GM23248 (cell line): ENCODE measurements at places on chromosomes 13 and 19. TPM values are rescaled to one million over a fixed set of nuclear protein-coding genes. Genes with fewer than 3 reads are reported as not detected.

DNA sequence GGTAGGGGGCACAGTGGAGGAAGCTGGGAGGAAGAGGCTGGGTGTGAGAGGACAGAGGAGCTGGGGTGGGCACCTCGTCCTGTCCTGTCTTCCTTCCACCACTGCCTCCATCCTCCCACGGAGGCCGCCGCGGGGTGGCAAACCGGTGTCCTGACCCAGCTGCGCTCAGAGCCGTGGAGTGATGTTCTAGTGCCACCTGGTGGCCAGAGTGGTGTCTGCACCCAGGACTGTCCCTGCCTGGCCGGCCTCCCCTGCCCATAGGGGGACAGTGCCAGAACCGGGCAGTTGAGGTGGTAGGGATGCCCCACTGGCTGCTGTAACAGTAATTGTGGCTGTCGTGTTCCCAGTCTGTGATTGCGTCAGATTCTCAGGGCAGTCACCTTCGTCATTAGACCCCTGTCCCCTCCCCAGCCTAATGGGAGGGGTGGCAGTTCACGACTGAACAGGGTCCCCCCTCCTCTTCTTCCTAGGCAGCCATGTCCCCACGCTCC, 11.1 kb upstream of the ARRDC2 start:
- DNase-seq: peak; percentile 82
- no peaks in the 10 kb centered on the region for H3K27me3 ChIP-seq
- H3K4me3 ChIP-seq: no peak overlapping the region
- H3K27ac ChIP-seq: no peak overlapping the region
- H3K4me1 ChIP-seq: peaks cover 5% of the 10 kb centered on the region; the same call in 1 of the 2 replicates

GRCh38 chr19:4454747-4455718, 2.6 kb downstream of the UBXN6 start:
- peak overlapping the region; percentile 94 for H3K27ac ChIP-seq
- H3K27me3 ChIP-seq: no peaks in the 10 kb centered on the region
- peak; percentile 89 for DNase-seq

CFAP97D2 gene
- polyA plus RNA-seq: not detected in 2 replicates

DNA sequence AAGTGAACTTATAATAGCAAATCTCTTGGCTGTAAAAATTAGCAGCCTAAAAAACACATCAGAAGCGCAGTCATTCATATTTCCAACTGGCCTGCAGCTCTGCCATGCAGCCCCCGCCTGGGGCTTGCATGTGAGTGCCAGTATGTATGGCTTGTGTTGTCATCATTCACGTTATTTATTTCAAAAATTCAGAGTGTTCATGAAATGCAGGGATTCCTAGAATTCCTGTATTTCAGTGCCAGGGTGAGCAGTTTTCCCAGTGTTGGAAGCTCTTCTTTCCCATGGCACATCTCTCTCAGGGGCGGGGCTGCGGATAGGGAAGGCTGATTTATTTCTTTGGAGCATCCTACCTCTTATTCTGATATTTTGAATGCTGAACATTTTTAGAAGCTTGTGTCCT, 234.6 kb downstream of the FGF9 start:
- H3K27ac ChIP-seq: no peak overlapping the region
- H3K27me3 ChIP-seq: 0 out of 2 replicates have a peak, but pooled peaks cover 5% of the 10 kb centered on the region
- no peak overlapping the region for H3K4me3 ChIP-seq
- no peaks in the 10 kb centered on the region for H3K36me3 ChIP-seq

DNA sequence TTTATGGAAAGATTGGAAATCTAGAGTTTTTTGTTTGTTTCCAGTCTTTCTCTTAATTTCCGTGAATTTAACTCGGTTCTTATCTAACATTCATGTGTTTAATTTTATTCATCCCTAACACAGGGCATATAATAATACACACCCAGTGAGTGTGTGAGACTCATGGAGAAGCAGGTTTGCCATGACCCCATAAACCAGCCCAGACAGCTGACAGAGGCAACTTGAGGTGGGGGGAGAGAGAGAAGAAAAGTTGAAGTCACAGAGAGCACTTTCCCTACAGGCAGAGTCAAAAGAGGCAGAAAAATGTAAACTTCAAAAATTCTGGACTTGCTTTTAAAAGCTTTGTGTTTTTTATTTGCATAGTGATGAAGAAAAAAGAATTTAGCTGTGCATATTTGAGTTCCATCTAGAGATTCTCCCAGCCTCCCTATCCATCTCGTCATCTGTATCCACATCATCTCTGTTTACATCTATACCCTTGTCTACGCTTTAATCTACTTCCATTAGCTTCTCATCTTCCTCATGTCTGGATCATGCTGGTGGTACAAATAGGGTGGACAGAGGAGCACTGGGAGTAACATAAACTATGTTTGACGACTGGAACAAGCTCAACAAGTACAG, 60.2 kb downstream of the THSD1 start:
- no peak for DNase-seq
- H3K27me3 ChIP-seq: no peaks in the 10 kb centered on the region
- H3K27ac ChIP-seq: no peak overlapping the region; the same call in 1 of the 2 replicates
- no peak overlapping the region for H3K4me3 ChIP-seq
- no peaks in the 10 kb centered on the region for H3K36me3 ChIP-seq

CTXN1 gene
- polyA plus RNA-seq: 3.3 and 3.4 TPM in 2 replicates

- H3K27ac ChIP-seq: no peak overlapping the region
- no peaks in the 10 kb centered on the region for H3K27me3 ChIP-seq
- no peak for DNase-seq
- no peak overlapping the region for H3K4me3 ChIP-seq
- H3K4me1 ChIP-seq: no peaks in the 10 kb centered on the region
These were observed 1007.2 kb downstream of the PCDH9 start for GRCh38 chr13:66222926-66223325.

KLK7 gene
- not detected in 2 replicates for polyA plus RNA-seq

GRCh38 chr13:50133358-50133953, 118.2 kb downstream of the KCNRG start:
- no peak overlapping the region for H3K4me3 ChIP-seq
- no peak overlapping the region for H3K27ac ChIP-seq
- H3K4me1 ChIP-seq: peaks cover 7% of the 10 kb centered on the region; the same call in 1 of the 2 replicates
- no peak for DNase-seq
- no peaks in the 10 kb centered on the region for H3K27me3 ChIP-seq
- no peaks in the 10 kb centered on the region for H3K36me3 ChIP-seq
